RPMI7951 (cell line): ENCODE measurements at places on chromosomes 12 and 14.

- DNase-seq, result no peak
These were observed 64.8 kb upstream of the E2F7 start for GRCh38 chr12:77130193-77130592.

DNA sequence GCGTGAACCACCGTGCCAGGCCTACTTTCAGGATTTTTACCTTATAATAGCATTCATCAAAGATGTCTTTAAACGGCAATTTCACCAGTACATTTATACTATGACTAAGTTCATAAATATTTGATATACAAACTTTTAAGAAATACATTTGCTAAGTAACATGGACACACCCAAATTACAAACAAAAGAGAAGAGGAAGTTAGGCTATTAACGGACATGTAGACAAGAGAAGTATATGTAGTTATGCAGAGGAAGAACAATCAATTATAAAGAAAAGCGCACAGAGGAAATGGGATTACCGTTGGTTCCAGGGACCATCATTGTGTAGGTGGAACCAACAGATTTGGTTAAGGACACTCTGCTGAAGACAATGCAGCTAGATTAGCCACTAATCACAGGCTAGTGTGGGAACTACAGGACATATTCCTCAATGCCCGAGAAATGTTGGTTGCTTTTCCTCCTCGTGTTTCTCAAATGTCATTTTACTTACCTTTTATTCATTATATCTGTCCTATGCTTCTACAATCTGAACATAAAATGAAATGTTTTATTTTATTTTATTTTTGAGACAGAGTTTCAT, 24.0 kb upstream of the PKP2 start:
- no peak for DNase-seq

GRCh38 chr12:52050758-52051541, at the start of gene NR4A1:
NR4A1 (plus strand) TSS chr12:52051442; CDS start chr12:52054329, 2,887 bp downstream.
- DNase-seq, result peak; percentile 92

GRCh38 chr12:114662512-114663177, 21.3 kb downstream of the TBX3 start:
- peak; percentile 71 for DNase-seq

DNA sequence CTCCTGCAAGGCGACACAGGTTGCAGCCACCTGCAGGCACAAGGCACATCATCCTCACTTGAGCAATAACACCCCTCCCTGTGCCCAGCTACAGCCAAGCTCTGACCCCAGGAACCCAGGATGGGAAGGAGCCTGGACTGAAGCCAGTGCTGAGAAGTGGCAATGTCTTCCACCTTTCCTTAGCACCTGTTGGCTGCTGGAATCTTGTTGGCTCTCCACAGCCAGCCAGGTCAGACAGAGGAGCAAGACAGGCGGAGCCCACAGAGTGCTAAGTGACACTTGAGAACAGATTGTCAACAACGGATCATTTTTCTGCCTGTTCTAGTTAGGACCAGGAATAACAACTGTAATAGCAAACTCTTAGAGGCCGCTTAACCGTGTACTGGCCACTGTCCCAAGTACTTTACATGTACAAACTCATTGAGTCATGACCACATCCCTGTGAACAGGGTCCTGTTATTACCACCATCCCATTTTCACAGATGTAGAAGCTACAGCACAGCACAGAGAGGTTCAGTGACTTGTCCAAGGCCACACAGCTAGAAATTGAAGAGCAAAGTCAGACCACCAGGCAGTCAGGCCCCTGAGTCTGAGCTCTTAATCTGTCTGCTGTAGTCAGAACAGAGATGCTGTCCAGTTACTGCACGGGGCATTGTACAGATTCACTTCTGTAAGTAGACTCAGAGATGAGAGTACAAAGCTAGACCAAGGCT, 45.6 kb downstream of the RNFT2 start:
- no peak for DNase-seq

DNA sequence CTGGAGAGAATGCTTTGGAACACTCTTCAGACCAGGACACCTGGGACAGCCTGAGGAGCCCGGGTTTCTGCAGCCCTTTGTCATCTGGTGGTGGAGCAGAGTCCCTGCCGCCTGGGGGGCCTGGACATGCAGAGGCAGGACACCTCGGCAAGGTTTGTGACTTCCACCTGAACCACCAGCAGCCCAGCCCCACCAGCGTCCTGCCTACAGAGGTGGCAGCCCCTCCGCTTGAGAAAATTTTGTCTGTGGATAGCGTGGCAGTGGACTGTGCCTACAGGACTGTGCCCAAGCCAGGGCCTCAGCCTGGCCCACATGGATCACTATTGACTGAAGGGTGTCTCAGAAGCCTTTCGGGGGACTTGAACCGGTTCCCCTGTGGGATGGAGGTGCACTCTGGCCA, 21.1 kb downstream of the CINP start:
- no peak for DNase-seq

DNA sequence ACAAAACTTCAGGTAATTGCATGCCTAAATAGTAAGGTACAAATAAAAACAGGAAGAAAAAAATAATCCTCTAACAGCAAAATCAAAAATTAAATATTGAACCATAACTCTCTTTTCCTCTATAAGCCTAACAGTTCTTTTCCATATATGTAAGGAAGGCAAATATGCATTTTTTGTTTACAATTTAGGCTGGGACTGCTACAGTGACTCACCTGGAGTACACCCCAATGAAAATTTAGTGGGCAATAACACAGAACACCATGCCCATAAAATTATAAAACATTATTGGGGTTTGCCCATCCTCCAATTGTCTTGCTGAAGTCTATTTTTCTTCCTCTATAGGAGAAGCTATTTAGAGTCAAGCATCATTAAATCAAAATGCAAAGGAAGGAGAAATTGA, 277.0 kb downstream of the PAWR start:
- no peak for DNase-seq

DNA sequence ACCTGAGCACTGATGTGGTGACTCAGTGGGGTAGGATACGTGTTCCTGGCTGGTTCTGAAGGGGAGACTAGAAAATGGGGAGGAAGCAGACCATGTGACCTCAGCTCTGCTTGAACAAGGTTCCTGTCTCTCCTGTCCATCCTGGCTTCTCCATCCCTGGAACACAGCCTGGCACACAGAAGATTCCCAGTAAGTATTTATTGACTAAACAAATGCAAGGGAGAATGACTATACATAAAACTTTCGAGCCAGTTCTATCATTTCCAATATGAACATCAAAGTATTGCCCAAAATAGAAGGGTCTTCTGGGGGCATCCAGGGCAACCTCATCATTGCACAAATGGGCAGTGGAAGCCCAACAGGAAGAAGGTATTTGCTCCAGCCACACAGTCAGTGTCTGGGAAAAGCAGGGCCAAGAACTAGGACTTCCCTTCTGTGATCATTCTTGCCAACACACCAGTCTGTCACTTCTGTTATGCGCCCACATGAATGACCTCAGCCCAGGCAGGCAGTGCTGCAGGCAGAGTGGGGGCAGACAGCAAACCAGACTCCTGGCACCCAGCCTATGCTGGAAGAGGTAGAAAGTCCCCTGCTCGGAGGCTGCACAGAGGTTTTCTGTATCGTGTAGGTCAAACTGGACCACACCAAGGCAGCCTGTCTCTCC, 5.6 kb upstream of the SERPINA9 start:
- peak; percentile 41 for DNase-seq

DNA sequence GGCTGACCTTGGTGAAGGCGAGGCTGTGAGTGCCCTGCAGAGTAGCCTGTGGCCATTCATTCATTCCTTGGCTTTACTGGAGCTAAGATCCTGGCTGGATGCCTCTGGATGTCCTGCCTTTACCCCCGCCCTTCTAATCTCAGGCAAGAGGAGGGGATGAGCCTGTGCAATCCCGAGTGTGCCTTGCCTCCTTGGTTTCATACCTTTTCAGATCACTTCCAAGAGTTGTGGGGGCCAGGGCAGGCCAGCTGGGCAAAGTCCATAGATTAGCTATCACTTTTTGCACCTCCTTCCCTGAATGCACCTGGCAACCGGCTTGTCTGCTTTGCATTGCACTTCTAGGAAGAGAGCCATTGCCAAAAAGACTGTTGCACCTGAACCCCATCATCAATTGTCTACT, 1.5 kb downstream of the VRTN start:
- no peak for DNase-seq

DNA sequence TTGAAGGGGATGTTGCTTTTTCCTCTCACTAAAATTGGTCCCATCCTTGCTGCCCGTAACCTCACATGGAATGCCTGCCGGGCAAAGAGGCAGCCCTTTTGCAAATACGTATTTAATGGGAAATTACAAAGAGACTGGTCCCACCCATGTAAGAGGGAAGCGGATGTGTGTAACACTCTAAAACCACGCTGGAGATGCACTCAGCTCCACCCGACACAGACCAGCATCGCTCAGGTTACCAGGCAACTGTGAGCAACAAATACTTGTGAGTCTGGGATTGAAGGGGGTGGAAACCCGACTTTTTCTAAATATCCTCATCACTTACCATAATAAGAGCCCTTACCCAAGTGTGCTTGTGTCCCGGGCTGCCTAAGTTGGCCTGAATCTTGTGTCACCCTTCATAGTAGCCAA, 47.7 kb downstream of the ELK3 start:
- DNase-seq, result peak; percentile 49

- no peak for DNase-seq
These were observed 24.7 kb upstream of the EEA1 start for GRCh38 chr12:92953747-92954146.

DNA sequence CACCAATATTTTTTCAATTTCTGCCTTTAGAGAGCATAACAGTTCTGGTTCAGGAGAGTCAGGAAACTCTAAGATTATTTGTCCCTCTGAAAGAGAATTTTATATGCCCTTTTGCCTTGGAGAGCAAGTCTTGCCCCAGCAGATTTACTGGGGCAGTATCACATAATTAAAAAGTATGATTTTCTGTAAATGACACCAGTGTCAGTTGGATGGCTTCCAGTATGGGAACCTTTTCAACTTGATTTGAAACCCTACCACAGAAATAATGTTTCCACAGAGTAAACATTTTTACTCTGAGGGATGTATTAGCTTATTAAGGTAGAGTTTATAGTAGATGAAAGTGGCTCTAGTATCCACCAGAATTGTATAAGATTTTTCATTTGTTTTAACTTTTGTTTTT, 15.4 kb downstream of the NOPCHAP1 start:
- DNase-seq, result no peak

DNA sequence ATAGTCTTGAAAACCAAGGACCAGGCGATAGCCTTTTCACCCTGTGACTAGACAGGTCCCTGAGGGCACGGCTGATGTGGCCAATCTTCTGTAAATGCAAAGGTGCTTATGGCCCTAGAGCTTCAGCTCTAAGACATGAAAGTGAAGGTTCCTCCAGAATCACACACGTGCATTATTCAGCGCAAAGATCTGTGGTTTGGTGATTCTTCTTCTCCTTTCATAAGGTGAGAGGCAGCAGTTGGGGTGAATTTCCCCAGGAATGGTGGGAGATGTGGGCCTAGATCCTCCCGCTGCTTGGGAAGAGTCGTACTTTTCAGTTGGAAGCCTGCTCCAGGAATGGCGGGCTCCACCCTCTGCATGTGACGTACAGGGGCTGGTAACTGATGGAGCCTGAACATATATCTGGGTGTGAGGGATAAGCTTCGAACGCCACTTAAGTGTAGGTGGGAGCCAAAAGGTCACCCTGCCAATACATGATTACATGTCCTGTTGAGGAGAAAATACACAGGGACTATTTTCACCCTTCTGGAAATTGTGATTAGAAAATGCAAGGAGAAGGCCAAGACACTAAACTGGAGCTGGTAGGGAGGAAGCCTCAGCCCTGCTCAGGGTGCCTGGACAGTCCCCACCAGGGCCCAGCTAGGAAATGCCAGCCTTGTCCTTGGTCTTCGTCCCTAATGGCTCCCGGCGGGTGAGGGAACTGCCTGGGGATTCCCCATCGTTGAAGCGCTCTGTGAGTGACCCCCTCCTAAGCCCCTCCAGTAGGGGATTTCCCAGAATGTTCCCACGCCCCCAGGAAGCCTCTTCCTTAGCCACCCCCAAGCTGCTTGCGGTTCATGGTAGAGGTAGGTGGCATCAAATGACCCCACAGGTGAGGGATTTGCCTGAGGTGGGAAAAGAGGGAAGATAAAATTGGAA, 17.6 kb downstream of the BATF start:
- DNase-seq, result no peak

- peak; percentile 36 for DNase-seq
These were observed 267.3 kb downstream of the AKAP6 start for GRCh38 chr14:32596390-32596789.

GRCh38 chr12:132955094-132956010, 754 bp downstream of the ZNF605 start:
- peak; percentile 40 for DNase-seq

GRCh38 chr14:61519106-61519505, 176.2 kb upstream of the HIF1A start:
- no peak for DNase-seq

GRCh38 chr14:95964901-95965300, 74.3 kb upstream of the C14orf132 start:
- no peak for DNase-seq
